Stimulated activated CD8-positive, alpha-beta memory T cell treated with anti-CD3 and anti-CD28 coated beads, Interleukin-4, amount 100 ng/mL, for 4 hours (primary cell): ENCODE measurements at places on chromosomes 3 and 15.

DNA sequence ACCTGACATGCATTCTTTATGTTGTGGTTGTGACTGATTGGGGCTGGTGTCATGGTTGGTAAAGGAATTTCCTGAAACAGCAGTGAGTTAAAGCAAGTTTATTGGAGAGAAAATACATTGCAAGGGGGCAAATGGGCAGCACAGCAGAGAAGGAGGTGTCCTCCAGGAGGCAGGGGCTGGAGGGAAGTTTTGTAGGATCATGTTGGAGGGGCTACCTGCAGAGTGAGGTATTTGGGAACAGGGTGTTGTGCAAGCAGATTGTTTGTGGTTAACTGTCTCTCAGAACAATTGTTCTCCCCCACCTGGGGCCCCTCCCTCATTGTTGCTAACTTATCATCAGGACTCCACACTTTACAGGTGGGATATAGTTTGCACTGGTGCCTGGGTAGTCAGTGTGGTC, 196.0 kb downstream of the NSUN3 start:
- DNase-seq: no peak

- DNase-seq: no peak
These were observed 26.3 kb downstream of the ARRDC4 start for GRCh38 chr15:97986781-97987180.

DNA sequence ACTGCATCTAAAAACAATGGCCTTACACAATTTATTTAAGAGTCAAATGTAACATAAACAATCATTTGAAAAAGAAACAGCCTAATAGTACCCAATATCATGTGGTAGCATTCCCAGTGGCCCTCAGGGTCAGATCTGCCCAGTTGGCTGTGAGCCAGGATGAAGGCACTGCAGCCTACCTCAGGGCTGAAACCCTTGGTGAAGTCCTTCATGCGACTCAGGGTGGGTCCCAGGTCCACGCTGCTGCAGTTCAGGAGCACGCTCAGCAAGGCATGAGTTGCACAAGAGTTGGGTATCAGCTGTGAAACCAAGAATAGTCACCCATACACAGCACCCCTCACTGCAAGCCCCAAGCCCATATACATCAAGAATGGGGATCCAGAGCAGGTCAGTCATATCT, 37.1 kb downstream of the SEMA3G start:
- DNase-seq: no peak

GRCh38 chr3:188269040-188269439, 115.1 kb downstream of the LPP start:
- no peak for DNase-seq

GRCh38 chr15:87976552-87976951, 280.0 kb downstream of the NTRK3 start:
- no peak for DNase-seq

GRCh38 chr3:129020691-129021090, 19.6 kb downstream of the EFCC1 start:
- DNase-seq: no peak

DNA sequence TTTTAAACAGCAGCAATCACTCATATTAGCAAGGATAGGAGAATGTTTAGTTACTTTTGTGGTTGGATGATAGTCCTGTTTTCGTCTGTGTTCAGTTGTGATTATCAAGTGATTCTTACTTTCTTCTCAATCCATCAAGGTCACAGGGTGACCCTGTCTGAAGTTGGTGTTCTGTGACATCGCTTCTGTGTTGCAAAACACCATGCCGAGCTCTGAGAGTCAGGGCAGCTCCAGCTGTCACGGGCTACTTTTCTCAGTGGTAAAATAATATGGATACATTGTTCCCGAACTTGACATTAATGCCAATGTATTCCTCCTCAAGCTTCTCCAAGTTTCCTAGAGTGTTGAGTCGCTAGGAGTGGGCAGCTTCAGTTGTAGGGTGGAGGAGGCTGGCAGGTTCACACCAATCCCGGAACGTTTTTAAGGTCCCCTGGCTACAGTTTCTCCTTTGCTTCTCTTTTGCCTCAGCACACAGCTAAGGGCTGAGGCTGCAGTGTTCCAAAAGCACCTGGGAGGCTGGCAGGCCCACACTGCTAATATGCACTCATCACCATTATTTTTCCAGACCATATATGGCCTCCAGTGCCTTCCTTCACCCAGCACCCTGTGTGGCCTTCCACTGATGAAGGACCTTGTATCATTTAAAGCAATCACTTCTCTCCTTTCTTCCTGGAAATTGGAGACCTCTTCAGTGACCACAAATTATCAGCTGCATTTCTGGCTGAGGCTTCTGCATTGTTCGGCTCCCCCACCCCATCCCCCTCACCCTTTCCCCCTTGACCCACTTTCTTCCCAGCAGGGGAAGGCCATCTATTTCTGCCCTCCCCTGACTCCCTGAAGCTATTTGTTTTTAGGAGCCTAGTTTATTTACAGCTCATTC, 25.8 kb downstream of the COLQ start:
- DNase-seq: no peak

DNA sequence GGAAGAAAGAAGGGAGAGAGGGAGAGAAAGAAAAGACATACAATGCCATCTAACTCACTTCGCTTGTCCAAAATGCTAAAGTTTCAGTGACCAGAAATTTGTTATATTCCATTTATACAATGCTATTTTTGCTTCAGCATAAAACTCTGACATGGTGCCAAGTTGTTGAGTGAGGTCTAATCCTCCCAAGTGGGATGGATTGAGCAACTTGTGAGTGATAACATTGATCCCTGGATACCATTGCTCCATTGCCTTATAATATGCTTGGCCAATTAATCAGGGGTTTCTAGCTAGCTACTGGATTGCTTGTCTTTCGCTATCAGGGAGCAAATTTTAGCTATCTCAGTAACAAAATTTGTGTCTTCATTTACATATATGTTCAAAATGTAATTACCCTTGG, 615.6 kb upstream of the DPPA4 start:
- no peak for DNase-seq

- DNase-seq: no peak
These were observed 245.7 kb downstream of the ADAMTSL3 start for GRCh38 chr15:83899670-83900069.

DNA sequence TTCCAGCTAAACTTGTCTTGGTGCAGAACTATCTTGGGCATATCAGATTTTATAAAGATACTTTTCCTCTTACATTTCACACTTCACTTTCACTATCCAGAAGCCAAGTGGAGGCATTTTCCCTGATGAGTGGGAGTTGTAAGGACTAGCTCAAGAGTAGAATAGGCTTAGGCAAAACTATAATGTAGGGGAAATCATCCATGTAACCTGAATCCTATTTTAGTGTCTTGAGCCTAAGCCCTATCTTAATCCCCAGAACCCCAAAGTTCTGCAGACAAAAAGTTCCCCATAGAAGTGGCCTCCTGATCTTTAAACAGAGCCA, 42.2 kb upstream of the CD47 start:
- DNase-seq: no peak

DNA sequence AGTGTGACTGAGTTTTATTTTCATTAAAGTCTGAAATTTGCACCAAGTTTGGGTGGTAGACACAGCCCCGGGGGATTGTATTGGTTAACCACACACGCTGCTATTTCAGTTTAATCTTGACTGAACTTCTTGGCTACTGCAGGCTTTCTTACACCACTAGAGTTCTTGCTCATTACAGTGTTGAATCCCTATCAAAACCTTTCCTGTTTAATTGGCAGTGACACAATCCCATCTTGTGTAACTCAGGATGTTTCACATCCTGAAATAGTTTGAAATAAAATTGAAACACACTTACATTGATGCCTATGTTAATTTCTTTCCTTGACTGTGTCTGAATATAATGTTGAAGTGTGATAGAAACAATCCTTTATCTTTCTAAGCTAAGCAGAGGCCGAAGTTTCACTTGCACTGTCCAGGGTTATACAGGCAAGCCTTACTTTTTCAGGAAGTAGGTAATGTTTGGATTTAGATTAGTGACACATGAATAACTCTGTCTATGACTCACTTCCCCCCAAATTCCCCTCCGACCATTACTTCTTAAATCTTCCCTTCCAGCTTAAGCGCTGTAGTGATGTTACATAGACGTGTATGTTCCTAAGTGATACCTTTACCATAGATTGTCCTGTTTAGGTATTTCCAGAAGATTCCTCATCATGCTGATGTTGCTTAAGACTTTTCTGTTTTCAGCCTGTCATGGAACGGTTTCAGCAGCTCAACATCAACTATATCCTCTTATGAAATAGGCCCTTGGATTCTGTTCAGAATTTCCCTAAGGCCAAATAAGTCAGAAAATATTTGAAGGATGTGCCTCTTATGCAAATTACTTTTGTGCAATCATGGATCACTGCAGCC, 16.8 kb downstream of the ATG7 start:
- DNase-seq: no peak

- DNase-seq: no peak
These were observed 59.2 kb downstream of the TMOD3 start for GRCh38 chr15:51888593-51889195.

DNA sequence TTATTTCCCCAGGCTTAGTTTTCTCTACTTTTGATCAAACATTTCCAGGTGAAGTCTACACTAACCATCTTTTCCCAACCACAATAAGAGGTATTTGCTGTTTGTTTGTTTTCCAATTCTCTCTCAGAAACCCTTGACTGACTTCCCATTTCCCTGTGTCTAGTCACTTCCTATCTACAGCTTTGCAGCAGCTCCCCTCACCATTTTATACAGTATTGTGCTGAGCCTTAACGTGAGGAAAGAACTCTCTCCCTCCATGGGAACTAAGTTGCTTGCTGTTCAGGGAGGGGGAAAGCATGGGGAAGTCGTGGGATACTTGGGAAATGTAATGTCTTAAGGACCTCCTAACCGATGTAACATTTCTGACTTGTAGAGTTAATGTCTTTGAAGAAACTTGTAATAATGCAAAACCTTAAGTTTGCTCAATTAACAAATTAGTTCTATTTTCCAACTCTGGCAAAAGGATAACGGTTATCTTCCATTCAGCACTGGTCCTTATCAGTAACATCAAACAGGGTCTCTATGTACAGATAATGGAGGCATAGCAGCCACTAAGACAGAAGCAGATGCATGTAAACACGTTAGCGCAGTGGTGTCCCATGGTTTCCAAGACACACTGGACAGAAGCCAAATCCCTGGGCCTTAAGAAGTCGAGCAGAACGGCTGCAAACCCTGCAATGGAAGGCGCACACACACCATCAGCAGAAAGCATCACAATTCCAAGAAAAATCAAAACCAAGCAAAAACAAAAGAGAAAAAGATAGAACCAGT, 39.7 kb downstream of the NPTN start:
- DNase-seq: no peak

DNA sequence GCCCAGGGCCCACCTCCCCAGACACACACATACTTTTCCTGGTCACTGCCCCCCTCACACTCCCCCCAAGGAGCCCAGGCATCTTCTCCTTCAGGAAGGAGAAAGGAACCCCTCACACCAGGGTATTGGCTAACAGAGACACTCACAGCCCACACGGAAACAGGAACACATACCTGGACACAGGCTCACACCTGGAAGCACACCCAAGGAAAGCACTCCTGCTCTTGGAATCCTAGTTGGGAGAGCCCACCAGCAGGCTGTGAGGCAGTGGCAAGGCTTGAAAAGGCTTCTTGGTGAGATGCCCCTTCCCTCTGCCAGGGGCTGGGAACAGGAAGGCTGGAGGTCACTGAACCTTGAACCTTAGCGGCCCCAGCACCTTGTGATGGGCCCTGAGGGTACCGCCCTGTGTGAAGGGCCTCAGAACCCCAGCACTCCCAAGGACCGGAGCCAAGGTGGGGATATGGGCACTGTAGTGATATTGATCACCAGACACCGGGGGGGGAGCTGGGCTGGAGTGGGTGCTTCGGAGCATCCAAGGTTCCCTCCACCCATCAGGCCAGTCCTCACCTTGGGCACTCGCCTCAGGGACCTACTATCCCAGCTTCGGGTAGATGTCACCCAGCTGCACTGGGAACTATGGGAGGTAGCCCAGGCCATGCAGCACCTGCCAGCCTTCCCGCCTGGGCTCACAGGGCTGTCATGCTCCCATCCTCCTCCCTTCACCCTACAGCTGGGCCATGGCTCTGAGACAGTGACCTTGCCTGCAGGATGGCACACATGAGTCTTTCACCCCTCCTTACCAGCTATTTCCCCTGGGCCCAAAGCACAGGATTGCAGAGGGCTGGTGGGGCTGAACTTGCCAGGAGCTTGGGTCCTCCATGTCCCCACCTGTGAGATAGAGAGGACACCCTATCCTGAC, 16.4 kb downstream of the MYL3 start:
- DNase-seq: no peak

DNA sequence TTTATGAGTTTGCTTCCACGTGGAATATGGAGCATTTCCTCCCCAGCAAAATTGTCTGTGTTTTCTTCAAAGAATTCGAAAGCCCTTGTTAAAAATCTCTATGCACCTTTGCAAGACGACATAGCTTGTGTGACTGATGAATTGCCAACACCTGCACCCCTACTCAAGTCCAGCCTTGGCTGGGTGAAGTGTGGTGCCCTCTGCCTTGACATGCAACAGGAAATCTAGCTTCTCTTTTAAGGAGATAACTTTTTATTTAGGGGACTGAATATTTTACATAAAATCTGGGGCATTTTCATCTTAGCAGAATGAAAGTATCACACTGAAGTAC, 647 bp downstream of the HMG20A start:
- DNase-seq: no peak

DNA sequence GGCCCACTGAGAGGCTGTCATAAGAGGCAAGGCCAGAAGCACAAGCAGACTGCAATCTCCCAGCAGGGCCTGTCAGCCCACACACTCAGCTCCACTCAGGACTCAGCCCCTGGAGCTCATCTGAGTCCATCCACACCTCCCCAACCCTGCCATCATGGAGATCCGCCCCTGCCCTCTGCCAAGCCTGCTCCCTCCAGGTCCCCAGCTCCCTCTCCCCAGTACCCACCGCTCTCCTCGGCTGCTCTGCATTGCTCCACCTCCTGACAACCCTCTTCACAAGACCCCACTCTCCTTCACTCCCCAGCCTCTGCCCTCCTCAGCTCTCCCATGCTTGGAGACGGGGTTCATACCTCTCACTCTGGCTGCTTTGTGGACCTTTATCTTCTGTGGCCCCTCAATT, 11.1 kb downstream of the POC1A start:
- DNase-seq: no peak

- no peak for DNase-seq
These were observed 36.3 kb upstream of the MEX3B start for GRCh38 chr15:82081914-82082762.

GRCh38 chr15:65470866-65471265, 46.6 kb downstream of the DPP8 start:
- DNase-seq: no peak

- DNase-seq: no peak
These were observed 48.9 kb upstream of the POLG start for GRCh38 chr15:89383365-89384175.

GRCh38 chr3:105647047-105647446, 221.8 kb downstream of the CBLB start:
- no peak for DNase-seq
